Activated CD4-positive, CD25-positive, alpha-beta regulatory T cell treated with anti-CD3 and anti-CD28 coated beads, Interleukin-2, amount 50 U/mL, for 72 hours (primary cell): ENCODE measurements at places on chromosomes 1 and 21.

DNA sequence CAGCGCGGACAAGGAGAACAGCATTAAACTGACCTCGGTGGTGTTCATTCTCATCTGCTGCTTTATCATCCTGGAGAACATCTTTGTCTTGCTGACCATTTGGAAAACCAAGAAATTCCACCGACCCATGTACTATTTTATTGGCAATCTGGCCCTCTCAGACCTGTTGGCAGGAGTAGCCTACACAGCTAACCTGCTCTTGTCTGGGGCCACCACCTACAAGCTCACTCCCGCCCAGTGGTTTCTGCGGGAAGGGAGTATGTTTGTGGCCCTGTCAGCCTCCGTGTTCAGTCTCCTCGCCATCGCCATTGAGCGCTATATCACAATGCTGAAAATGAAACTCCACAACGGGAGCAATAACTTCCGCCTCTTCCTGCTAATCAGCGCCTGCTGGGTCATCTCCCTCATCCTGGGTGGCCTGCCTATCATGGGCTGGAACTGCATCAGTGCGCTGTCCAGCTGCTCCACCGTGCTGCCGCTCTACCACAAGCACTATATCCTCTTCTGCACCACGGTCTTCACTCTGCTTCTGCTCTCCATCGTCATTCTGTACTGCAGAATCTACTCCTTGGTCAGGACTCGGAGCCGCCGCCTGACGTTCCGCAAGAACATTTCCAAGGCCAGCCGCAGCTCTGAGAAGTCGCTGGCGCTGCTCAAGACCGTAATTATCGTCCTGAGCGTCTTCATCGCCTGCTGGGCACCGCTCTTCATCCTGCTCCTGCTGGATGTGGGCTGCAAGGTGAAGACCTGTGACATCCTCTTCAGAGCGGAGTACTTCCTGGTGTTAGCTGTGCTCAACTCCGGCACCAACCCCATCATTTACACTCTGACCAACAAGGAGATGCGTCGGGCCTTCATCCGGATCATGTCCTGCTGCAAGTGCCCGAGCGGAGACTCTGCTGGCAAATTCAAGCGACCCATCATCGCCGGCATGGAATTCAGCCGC, 2.5 kb downstream of the S1PR1 start:
- DNase-seq, result peak; percentile 43

DNA sequence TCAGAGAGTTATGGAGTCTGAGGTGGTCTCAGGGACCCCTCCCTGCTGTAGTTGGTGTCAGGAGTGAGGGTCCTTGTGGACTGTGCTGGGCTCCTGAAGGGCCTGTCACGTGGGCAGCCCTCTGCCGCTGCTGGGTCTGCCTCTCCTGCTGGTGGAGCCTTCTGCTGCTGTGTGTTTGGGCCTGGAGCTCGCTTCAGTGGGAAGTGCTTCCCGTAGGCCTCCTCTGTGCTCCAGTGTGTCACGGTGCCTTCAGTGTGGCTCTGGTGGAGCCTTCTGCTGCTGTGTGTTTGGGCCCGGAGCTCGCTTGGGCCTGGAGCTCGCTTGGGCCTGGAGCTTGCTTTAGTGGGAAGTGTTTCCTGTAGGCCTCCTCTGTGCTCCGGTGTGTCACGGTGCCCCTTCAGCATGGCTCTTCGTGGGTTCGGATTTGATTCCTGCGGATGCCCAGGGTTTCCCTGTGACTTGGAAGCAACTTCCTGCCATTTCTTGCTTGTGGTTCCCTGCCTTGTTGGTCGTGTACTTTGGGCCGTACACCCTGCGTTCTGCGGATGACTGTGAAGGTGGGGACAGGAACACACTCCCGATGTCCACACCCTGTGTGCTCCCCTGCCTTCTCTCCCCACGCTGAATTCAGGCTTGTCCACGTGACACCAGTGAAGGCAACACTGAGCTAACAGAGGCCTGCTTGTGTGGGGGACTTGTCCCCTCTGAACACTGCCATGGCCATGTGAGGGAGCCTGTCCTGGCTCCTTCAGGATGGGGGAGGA, 19.5 kb downstream of the C1orf174 start:
- DNase-seq, result no peak

DNA sequence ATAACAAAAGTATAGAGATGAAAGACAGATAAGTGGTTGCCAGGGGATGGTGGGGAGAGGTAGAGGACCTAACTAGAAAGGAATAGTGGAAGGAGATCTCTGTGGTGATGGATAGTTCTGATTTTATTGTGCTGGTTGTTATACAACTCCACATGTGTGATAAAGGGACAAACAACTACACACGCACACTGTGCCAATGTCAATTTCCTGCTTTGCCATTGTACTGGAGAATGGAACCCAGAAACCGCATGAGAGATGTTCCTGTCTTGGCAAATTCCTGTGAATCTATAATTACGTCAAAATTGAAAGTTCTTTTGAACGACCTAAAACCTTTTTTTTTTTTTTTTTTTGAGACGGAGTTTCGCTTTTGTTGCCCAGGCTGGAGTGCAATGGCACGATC, 11.0 kb downstream of the TNFRSF9 start:
- no peak for DNase-seq

DNA sequence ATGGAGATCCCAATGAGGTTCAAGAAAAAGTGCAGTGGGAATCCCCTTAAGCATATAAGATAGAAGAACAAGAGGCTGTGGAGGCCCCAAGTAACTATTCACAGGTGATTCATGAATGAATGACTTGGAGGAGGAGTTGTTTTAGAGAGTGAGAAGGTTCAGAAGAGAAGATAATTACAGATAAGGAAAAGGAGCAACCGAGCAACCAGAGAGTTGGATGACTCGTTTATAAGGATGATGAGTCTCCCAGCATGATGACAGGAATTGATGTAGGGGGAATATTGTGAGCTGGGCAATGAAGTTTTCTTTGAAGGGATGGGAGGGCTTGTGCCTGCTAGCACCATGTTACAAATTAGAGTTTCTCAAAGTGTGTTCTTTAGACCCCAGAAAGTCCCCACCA, 9.8 kb downstream of the C8A start:
- DNase-seq, result no peak

DNA sequence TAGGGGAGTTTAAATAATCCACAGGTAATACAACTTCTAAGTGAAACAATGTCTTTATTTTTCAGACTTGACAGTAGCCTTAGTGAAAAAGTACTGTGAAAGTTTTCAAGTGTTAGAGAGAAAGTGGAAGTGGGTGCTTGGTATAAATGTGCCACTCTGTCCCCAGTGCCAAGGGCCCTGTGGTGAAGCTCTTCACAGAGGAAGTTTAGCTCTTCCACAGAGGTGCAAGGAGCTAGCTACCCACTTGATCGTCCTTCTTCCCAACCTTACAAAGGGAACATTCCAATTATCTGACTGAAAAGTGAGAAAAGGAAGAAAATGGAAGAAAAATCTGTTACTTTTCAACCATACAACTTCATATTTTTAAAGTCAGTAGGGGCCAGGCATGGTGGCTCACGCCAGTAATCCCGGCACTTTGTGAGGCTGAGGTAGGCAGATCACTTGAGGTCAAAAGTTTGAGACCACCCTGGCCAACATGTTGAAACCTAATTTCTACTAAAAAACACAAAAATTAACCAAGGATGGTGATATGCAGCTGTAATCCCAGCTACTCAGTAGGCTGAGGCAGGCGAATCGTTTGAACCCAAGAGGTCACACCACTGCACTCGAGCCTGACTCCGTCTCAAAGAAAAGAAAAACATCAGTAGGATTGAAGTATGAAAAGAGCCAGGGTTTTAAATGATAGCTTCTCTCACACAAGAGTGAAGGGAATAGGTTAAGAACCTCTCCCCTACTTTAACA, 41.0 kb upstream of the PTPRC start:
- no peak for DNase-seq

GRCh38 chr1:70431317-70431716, 20.2 kb downstream of the CTH start:
- no peak for DNase-seq

DNA sequence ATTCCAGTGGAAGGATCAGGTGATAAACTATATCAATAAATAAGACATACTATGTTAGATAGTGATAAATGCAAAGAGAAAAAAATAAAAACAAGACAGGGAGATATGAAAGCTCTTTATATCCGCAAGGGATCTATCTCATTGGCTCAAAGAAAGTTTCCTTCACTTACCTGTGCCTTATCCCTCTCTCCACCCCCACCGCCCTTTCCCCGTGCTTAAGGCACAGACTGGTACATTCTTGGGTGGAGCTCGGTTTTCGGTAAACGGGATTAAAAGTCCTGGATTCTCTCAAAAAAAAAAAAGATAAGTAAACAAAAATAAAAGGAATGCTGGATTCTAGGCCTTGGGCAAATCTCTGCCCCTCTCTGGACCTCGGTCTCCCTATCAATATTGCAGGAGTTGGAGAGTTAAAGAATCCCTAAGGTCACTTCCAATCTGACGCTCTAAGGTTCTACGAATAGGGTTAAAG, 593 bp upstream of the DNAJC16 start:
- DNase-seq, result no peak

DNA sequence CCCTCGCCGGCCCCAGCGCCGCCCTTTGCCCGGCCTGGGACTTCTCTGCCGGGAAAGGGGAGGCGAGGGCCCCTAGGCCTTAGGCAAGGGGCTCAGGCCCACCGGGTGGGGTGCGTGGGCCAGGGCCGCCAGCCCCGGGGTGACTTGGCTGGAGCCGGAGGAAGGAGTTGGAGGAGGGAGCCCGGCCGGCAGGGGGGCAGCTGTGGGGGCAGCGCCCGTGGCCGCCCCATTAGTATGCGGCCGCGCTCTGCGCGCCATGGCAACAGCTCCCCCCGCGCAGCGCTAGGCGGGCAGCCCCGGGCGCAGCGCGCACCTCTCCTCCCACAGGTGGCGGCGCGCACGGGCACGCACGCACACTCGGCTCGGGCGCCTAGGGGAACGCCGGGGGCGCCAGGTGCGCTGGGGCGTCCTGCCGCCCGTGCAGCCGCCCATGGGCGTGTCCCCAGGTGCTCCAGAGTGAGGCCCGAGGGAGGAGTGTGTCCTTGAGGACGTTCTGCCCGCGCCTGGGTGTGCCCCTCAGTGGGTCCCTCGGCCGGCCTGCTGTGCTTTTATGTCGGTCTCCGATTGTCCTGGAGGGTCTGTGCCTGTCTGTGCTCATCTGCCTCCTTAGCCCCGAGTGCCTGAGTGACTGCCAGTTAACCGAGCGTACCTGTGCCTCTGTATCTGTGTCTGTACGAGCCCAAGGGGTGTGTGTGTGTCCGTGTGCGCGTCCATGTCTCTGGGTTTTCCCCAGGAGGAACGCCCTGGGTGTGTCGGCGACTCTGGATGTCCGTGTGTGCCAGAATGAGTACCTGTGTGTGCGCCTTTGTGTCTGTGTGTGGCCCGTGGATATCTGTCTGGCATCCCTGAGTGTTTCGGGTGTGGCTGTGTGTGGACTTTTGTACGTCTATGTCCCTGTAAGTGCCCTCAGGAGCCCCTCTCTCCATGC, 38.2 kb upstream of the WASF2 start:
- peak; percentile 53 for DNase-seq

- no peak for DNase-seq
Observed at GRCh38 chr21:41674402-41674801, 92.5 kb downstream of the RIPK4 start.

GRCh38 chr1:200305806-200306205, 104.0 kb downstream of the ZNF281 start:
- no peak for DNase-seq

- no peak for DNase-seq
Observed at GRCh38 chr1:1425753-1426495, 4.8 kb upstream of the ANKRD65 start.

- DNase-seq, result no peak
Observed at GRCh38 chr1:191963286-191963685, 195.0 kb upstream of the RGS18 start.

- no peak for DNase-seq
Observed at GRCh38 chr21:42459082-42459460, 37.0 kb downstream of the RSPH1 start.

- DNase-seq, result no peak
Observed at GRCh38 chr1:22788254-22788661, 77.6 kb downstream of the EPHB2 start.

GRCh38 chr1:17909634-17910033, 154.5 kb downstream of the ACTL8 start:
- no peak for DNase-seq

- no peak for DNase-seq
Observed at GRCh38 chr1:44112486-44112885, 6.1 kb upstream of the KLF17 start.

- DNase-seq, result no peak
Observed at GRCh38 chr1:46697053-46697452, 21.9 kb downstream of the EFCAB14 start.

DNA sequence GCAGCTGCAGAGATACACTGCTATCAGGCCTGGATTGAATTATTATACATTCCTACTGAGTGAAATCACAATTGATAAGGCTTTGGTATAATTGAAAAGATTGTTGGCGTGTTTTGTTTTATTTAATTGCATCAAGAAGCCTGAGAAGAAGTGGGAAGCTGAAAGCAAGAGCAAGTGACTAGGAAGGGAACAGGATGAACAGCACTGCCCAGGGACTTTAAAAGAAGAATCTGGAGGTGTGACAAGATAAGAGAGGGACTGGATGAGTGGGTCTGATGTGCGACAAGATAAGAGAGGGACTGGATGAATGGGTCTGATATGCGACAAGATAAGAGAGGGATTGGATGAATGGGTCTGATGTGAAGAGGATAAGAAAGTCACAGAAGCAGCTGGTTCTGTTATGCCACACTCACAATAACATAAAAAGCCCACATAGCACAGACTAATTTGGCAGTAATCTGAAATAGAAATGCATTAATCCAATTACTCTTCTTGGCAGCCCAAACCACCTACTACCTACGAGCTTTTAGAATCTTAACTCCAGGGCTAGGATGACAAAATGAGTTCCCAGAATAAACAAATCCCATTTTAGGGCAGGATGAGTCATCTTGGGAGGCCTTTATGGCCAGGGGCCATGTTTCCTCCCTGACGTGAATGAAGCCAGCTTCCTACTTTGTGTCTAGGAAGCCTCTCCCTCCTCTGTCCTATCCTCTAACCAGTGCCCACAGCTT, 129.7 kb downstream of the DUSP10 start:
- DNase-seq, result no peak
